Femur (tissue), 1 donor: ENCODE measurements at places on chromosomes 16 and 17.

GRCh38 chr17:49146620-49147306, 14.2 kb downstream of the B4GALNT2 start:
- no peak for DNase-seq

DNA sequence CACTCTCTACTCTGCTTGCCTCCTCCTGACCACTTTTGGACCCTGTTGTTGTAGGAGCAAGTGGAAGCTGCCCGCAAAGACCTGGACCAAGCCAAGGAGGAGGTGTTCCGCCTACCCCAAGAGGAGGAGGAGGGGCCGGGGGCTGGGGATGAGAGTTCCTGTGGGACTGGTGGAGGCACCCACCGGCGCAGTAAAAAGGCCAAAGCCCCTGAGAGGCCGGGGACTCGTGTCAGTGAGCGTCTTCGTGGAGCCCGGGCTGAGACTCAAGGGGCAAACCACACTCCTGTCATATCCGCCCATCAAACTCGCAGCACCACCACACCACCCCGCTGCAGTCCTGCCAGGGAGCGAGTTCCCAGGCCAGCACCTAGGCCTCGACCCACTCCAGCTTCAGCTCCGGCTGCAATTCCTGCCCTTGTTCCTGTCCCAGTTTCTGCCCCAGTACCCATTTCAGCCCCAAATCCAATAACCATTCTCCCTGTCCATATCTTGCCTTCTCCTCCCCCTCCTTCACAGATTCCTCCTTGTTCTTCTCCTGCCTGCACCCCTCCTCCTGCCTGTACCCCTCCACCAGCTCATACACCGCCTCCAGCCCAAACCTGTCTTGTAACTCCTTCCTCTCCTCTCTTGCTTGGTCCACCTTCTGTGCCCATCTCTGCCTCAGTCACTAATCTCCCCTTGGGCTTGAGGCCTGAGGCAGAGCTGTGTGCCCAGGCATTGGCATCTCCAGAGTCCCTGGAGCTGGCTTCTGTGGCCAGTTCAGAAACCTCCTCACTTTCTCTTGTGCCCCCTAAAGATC, 11.0 kb upstream of the PHKG2 start:
- DNase-seq: no peak

GRCh38 chr17:48348352-48348751, 81.7 kb downstream of the SKAP1 start:
- DNase-seq: no peak

- no peak for DNase-seq
Measured at GRCh38 chr17:37465069-37465616, 24.5 kb upstream of the DUSP14 start.

DNA sequence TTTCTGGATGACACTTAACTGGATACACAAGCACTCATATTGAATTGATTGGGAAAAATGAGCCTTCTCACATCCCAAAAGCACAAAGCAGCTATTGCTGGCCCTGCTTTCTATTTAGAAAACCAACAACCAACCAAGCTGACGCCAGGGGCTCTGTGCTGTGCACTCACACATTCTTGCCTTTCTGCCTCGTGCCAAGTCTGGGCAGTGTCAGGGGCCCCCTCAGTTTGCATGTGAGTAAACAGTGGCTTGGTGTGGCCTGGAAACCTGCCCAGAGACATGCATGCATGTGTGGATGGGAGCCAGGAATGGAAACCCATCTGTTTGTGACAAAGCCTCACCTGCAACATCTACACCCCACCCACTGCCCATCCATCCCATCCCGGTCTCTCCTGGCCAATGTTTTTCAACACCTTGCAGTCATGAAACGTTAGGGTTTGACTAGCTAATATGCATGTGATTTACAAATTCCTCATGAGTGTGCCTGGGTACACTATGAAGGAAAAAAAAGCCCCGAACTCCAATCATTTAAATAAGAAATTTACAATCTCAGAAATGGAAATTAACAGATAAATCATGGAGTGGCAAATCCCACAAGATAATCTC, 20.4 kb downstream of the MIEF2 start:
- no peak for DNase-seq
